ENCODE measurements at places on chromosomes 1 and 21. TPM values are rescaled to one million over a fixed set of nuclear protein-coding genes. Genes with fewer than 3 reads are reported as not detected.

The CD101 gene
- total RNA-seq: not detected

The TSPEAR gene
- not detected for total RNA-seq

The SPATA21 gene
- total RNA-seq: not detected

- peak; percentile 60 for DNase-seq
These were observed 871 bp upstream of the ETS2 start for GRCh38 chr21:38804789-38805327.

- no peak for DNase-seq
These were observed 59.0 kb downstream of the NFASC start for GRCh38 chr1:204929487-204930154.

DNA sequence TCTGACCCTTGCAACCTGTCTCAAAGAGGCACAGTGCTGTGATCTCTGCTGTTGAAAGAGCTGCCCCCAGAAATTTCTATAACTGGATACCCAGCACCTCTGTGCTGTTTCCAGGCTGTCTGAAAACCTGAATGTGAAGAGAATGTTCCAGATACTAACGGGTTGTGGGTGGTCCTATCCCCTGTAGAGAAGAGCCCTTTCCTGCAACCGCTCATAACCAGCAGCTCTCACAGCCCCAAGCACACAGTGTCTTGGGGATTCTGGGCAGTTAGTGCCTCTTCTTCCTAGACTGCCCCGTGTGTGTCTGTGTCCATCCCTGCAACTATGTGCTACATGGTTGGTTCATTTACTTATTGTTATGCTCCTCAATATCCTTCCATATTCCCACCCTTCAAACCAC lies 104.5 kb downstream of the SUSD4 start:
- no peak for DNase-seq

- no peak for DNase-seq
These were observed 3.1 kb upstream of the ADGRB2 start for GRCh38 chr1:31767225-31767624.
